NCI-H2171 (cell line): ENCODE measurements at places on chromosomes 6 and 20.

DNA sequence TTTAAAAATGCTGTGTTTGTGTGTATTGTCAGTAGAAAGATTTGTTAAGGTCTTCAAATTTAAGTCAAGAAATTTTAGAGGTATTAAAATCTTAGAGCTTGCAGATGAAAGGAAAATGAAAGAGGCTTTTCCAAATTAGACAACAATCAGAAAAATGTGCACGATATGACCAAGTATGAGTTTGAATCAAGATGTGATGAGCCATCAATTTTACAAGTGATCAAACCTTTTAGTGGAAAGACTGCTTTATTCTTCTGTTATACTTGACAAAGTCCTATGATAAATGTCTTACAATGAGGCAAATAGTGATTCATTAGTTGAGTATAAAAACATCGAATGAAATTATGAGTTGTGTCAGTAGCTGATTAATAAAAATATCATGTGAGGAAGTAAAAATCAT is 19.6 kb upstream of the CST1 start:
- DNase-seq = no peak

DNA sequence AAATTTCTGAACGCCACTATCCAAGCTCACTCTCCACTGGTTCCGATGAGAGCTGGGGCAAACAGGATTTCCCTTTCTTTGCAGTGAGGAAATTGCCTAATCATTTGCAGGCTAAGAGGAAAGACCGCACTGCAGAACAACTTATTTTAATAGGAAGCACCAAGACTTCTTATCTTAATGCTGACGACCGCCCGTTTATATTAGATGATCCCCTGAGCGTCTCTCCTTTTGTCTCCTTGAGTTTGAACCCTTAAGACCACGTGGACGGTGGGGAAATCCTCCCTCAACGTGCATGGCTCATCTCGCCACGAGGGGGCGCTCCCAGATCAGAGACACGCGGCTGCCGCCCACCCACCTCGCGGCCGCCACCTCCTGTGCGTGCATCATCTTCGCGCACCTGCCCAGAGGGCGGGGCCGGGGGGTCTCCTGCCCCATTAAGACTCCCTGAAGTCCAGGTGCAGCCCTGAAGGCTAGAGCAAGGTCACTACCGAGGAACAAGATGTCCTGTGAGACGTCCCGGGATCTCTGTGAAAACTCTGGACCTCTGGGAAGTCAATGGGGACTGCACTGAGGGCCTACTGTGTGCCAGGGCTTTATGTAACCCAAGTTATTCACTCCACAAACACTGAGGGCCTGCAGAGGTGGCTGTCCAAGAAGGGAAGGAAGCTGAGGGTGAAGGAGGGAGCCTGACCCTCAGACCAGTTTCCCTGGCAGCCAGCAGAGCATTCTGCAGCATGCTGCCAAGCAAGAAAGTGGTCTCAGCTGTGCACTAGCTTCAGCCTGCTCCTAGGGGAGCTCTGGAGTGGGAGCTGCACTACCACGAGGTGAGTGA is 28.1 kb downstream of the PDYN start:
- DNase-seq = peak; percentile 61

GRCh38 chr20:25864326-25864962 is 167.8 kb upstream of the ZNF337 start:
- DNase-seq = no peak

DNA sequence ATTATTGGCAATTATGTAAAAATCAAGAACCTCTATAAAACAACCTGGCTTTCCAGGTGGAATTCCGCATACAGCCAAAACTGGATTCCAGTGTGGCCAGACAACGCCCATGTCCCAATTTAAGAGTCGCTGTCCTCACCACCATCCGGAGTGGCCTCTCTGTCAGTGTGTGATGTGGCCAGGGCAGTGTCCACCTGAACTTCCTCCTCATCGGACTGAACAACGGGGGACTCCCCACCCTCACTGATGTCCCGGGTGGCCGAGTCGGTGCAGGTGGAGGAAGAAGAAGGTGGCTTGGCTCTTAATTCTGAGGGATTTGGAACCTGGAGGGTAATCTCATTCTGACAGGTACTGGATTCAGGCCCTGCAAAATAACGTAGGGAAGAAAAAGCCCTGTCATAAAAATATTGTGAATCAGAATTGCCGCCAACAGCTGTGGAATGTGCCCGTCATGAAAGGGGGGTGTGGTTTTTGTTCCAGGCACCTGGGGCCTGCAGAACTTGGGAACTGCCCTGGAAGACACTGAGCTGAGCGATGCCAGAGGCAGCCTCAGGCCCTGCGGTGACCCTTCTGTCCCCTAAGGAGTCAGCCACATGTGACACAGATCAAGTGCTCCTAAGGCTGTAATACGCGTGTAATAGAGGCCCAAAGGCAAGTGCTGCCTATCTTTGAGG is 139.8 kb downstream of the DTNBP1 start:
- DNase-seq = no peak

DNA sequence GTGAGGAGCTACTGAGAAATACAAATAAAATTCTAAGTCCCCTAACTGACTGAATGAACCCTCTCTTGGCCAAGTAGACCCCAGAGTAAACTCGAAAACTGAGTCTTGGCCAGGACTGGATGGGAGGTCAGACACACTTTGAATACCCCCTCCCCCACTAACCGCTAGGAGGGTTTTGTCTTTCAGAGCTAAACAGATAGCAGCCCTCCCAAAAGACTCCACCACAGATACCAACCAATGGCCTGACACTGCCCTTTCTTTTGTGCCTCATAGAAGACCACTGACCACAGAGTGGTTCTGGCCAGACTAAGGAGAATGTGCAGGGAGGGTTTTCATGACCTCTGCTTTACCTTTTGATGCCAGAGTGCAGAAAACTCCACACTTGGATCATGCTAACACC is 42.1 kb downstream of the SPACA1 start:
- no peak for DNase-seq

GRCh38 chr20:49699200-49699992 is 14.3 kb downstream of the B4GALT5 start:
- no peak for DNase-seq
